Activated CD8-positive, alpha-beta memory T cell treated with anti-CD3 and anti-CD28 coated beads, Interleukin-2, amount 50 U/mL, for 48 hours (primary cell): ENCODE measurements at places on chromosomes 7 and 10.

DNA sequence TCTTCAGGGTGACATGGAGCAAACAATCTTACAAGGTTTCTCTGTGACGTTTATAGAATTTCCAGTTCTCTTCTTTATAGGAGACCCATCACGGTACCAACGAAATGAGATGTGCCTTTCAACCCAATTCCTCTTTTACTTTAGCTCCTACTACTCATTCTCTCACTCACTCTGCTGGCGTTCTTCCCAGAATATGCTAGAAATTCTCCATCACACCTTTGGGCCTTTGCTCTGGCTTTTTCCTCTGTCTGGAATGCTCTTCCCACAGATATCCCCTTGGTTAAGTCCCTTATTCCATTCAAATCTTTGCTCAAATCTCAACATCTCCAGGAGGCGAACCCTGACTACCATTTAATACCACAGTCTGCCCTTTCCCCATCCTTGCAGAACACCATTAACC is 39.0 kb downstream of the SEMA3C start:
- no peak for DNase-seq

- no peak for DNase-seq
These were observed 559.1 kb downstream of the PHTF2 start for GRCh38 chr7:78357709-78358108.

DNA sequence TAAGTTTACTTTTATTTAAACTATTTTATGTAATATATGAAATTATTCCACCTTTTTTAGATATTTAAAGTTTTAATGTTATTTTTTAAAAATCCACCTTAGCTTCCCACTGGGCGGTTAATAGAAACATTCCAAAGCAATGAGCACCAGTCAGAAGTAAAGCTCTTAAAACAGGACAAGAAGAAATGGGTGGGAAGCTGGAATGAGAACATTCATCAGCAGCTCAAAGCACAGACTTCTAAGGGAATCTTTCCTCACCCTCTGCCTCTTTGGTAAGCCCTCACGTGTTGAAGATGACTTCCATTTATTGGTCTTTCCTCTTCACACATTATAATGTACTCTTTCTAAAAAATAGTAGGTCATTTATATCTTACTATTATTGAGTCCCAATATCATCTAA is 3.1 kb downstream of the AGMO start:
- no peak for DNase-seq

DNA sequence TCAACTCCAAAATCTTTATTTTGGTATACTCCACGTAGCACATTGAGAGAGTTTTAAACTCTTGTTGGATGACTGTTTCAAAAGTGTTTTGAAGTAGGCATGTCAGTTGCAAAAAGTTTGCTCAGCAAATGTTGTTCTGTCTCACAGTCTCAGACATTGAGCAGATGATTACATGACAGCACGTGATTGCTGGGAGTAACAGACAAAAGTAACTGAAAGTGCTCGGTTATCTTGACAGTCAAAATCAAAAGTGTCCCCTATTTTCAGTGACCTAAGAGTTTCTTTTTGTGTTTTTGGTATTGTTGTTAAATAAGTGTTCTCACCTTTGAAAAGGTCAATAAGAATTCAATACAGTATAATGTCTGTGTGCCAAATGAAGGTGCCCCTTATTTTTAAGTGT is 84.3 kb downstream of the CFTR start:
- DNase-seq = no peak

GRCh38 chr10:9166770-9167169 is 1112.3 kb downstream of the GATA3 start:
- DNase-seq = no peak

DNA sequence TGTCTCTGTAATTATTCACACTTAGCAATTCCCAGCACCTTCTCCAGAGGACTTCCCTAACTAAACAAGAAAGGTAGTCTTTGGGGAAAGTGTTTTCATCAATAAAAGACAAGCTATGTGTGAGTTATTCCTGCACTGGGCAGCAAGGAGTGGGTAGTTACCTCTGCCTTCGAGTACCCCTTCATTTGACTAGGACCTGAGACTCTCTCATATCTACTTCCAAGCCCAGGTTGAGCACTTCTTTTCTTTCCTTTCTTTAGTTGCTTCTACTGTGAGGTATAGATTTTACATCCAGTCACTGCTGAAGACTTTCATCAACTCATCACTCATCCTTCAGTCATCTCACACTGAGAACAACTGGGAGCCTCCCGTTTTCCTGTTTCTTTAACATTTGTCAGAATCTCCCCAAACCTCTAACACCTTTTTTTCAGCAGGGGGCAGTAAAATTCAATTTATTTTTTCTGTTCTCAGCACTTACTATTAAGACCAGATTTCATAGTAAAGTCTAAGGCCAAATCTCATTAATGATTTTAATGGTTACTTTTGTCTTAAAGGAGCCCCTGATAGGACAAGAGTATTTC is 80.1 kb upstream of the PRSS1 start:
- no peak for DNase-seq

- peak; percentile 34 for DNase-seq
These were observed 101.2 kb downstream of the GRID1 start for GRCh38 chr10:86265236-86265894.

DNA sequence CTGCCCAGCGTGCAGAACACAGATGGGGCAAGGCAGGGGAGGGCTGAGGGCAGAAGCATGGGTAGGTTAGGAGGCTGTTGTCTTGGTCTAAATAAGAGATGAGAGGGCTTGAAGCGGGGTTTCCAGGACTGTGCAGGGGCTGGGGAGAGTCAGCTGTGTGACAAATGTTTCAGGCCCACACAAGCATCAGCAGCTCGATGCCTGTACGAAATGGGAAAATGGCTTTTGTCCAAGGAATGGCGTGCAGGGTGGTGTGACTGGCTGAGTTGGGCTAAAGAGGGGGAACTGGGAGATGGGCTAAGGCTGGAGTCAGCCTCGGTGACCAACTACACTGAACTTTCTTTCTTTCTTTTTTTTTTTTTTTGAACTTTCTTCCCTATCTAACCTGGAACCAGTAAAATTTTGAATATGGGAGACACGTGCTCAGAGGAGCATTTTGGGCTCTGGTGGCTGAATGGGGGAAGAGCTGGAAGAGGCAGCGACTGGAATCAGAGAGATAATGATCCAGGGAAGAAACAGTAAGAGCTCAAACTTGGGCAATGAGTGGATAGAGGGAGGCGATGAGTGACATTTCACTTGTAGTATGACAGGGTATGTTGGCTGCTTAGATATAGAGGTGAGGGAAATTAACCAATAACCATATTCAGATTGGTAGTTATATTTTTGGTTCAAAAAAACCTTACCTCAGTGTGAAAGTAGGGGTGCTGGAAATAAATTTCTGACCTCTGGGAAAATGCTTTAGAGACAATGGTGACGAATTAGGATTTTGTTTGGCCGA is 10.2 kb upstream of the EPHA1 start:
- DNase-seq = no peak

GRCh38 chr7:74017125-74017524 is 10.8 kb upstream of the ELN start:
- DNase-seq = no peak

- no peak for DNase-seq
These were observed 26.3 kb downstream of the TTYH3 start for GRCh38 chr7:2657920-2658671.
